Inflammatory macrophage treated with lipopolysaccharide for 1 hour (primary cell): ENCODE measurements at places on chromosomes 3 and 15.

GRCh38 chr3:66037330-66037985 is 1.3 kb downstream of the MAGI1 start:
- DNase-seq = no peak

DNA sequence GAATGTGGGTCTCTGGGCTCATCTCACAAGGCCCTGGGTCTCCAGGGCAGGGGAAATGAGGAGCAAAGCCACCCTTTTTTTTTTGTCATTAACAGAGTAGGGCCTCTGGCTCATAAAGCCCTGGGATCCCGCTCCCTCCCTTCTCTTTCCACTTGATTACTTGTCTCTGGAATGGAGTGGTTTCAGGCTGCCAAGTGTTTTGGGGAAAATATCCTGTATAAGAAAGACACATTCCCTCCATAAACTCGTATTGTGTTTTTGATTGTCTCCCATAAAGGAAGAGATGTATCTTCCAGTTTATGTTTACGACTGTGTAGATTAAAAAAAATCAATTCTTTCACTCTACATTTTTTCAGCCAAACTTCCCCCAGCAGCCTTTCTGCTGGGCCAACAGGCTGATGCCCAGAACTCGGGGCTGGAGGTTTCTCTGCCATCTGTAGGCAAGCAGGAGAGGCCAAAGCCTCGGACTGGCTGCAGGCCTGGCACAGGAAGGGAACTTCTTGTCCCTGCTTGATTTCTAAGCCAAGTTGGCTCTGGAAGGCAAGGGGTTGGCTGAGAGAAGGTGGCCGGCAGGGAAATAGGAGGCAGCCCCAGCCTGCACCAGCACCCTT is 49.4 kb upstream of the INSYN1 start:
- DNase-seq = no peak

GRCh38 chr3:80157546-80157945 is 389.7 kb upstream of the ROBO1 start:
- DNase-seq = no peak

DNA sequence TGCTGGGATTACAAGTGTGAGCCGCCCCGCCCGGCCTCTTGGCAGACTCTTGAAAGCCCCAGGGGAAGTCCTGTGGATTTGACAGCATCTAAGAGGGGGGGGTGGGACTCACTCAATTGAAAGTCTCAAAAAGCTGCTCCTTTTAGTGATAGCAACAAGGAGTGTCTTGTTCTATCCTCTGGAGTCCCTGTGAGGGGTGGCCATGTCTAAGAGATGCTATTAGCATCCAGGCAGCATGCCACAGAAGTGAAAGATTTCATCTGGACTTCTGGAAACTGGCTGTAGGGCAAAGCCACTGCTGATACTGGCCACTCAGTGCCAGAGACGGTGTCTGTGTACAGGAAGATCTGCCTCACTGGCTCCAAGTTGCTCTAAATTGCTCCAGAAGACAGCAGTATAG is 74.0 kb downstream of the DHX36 start:
- DNase-seq = no peak

GRCh38 chr3:65712140-65712539 is 326.6 kb downstream of the MAGI1 start:
- no peak for DNase-seq

DNA sequence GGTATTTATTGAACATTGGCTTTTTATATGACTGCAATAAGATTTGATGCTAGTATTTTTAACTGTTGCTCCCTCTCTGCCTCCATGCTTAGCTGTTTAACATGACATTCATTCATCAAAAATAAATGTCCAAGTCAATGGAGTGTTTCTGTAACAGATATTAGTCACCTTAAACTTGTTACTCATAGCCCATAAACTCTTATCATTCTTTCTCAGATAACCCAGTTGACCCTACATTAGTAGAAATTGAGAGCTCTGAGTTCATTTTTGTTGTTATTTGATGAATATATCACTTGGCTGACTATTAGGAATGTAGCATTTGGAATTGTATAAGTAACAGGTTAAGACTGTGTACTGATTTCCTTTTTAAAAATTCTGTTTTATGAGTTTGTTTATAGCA is 201.1 kb downstream of the UBE2E2 start:
- no peak for DNase-seq

DNA sequence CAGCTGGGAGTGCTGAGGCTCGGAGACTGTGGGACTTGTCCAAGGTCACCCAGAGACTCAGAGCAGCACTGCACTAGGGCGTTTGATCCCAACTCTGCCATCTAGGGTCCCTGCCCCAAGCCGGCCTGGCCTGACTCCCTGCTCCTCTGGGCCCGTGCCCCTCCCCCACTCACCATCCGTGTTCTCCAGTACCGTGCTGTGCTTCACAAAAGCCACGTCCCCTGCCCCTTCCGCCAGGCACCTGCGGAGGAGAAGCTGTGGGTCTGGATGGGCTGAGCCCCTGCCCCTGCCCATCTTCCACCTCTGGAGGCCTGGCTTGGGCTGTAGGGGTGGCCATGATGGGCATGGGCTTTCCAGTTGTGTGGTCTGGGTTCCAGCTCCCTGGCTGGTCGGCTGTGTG is 8.4 kb downstream of the MELTF start:
- no peak for DNase-seq

GRCh38 chr15:75114327-75114726 is 87.4 kb upstream of the C15orf39 start:
- DNase-seq = no peak

- DNase-seq = peak; percentile 52
These were observed 29.3 kb downstream of the BTD start for GRCh38 chr3:15630646-15631350.

DNA sequence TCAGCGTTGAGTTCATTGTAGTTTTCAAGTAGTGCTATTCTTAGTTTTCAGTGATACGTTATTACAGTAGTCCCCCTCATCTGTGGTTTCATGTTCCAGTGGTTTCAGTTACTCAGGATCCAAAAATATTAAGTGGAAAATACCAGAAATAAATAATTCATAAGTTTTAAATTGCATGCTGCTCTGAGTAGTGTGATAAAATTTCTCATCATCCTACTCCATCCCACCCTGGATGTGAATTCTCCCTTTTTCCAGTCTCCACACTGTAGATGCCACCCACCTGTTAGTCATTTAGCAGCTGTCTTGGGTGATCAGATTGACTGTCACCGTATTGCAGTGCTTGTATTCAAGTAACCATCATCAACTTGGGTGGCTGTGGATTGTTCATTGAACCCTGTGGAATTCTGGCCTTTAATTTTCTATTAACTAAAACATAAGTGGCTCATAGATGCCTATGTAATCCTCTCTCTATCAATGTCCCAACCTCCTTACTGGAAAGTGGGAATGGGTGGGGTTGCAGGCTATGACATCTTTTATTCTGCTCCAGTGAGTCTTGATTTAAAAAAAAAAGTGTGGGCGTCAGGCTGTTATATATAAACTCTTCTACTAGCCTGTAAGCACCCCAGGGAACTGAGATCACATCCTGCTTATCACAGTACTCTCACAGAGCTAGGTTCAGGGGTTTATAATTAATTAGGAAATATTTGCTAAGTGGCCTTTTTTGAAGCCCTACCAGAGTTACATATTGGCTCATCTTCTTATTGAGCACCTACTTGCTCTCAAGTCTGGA is 97.5 kb downstream of the CFAP20DC start:
- DNase-seq = no peak

GRCh38 chr3:138825336-138825735 is 9.4 kb downstream of the PIK3CB start:
- no peak for DNase-seq

DNA sequence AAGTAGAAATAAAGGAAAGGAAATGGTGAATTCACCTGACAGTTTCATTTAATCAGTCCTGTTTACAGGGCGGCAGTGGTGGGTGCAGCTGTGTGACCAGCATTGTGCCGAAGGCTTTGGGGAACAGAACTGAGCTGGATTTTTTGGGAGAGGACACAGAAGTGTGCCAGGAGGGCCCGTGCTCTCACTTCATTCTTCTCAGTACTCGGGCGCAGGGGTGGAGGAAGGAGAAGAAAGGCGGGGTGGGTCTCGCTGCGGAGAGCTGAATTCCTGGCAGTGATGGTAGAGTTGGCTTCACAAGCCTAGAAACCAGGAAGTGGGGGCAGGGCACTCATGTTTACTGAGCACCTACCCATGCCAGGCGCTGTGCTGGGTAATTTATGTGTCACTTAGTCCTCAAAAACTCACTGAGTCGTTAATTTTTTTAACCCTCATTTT is 64.6 kb downstream of the CRTC3 start:
- peak; percentile 73 for DNase-seq

DNA sequence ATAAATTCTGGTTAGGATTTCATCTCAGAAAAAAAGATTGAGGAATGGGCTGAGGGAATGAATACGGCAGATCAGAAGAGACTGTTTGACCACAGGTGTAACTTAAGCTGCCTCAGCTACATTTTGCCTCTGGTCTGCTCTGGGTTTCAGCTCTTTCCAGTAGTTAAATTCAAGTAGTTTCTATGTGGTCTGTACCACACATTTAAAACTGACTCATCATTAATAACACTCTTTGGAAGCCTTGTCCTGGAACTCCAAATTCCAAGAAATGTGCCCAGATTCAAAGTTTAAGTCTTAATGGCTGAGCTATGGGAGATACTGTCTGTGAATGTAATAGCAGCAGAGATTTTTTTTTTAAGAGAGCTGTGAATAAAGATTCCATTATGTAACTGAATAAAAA is 133.1 kb upstream of the IGSF10 start:
- no peak for DNase-seq

- DNase-seq = no peak
These were observed 3.7 kb upstream of the TF start for GRCh38 chr3:133742351-133743091.

DNA sequence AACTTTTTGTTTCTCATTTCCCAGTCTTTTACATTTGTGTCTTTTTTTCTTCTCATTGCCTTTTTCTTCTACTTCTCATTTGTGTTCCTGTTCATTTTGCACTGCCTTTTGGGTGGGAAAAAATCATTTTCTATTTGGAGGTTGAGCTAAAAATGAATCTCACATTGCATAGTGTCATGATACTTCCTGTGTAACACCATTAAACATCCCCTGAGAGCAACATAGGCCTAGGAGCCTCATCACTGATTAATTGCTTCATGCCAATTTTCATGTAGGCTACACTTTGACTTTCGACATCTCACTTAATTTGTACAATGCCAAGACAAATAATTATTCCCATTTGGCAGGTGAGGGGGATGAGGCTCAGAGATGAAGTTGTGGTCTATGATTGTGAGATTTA is 279.2 kb downstream of the EDEM1 start:
- peak; percentile 18 for DNase-seq

- no peak for DNase-seq
These were observed 39.4 kb downstream of the SH3BP5 start for GRCh38 chr3:15292765-15293522.

DNA sequence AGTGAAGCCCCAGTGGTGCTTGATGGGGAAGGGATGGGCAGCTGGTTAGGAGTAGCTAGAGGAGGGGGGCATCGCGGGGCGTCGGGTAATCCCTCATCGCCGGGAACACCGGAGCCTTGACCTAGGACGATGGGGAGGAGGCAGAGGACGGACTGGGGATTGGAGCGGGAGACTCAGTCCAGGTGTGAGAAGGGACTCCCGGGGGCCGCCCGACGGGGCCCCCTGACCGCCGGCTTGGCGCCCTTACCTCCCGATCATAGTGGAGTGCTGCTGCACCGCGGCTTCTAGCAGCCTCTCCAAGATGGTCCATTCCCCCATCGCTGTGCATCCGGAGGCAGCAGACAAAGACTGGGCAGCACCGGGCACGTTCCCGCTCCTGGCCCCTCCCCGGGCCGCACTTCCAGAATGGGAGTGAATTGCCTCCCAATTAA is 612 bp downstream of the GJD2 start:
- DNase-seq = no peak

GRCh38 chr15:39669241-39669640 is 88.4 kb downstream of the THBS1 start:
- DNase-seq = no peak

DNA sequence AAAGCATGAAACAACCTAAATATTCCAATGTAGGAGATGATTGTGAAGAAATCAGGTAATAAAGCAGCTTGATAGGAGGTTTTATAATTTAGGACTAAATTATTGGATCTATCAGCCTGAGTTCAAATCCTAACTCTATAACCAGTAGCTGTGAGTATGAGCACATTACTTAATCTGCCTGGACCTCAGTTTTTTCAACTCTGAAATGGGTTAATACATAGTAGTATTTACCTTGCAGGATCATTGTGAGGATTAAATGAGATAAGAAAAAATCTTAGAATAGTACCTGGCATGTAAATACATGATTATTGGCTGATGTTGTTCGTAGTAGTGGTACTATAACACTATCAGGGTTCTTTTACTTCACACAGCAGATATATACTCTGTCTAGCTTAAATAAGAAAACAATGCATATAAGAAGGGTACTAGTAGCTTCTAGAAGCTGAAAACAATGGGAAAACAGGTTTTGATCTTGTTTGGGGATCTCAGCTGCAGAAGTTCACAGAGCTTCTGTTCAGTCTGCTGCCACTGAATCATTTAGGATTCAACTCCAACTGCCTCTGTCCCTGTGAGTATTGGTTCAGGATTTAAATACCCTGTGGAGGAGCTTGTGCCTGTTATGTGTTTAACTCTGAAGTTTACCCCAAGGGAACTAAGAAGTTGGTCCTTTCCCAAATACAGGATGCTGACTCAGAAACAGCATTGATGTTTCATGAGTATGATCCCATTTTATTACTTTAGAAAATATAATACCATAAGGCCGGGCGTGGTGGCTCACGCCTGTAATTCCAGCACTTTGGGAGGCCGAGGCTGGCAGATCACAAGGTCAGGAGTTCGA is 34.2 kb downstream of the KAT2B start:
- no peak for DNase-seq

DNA sequence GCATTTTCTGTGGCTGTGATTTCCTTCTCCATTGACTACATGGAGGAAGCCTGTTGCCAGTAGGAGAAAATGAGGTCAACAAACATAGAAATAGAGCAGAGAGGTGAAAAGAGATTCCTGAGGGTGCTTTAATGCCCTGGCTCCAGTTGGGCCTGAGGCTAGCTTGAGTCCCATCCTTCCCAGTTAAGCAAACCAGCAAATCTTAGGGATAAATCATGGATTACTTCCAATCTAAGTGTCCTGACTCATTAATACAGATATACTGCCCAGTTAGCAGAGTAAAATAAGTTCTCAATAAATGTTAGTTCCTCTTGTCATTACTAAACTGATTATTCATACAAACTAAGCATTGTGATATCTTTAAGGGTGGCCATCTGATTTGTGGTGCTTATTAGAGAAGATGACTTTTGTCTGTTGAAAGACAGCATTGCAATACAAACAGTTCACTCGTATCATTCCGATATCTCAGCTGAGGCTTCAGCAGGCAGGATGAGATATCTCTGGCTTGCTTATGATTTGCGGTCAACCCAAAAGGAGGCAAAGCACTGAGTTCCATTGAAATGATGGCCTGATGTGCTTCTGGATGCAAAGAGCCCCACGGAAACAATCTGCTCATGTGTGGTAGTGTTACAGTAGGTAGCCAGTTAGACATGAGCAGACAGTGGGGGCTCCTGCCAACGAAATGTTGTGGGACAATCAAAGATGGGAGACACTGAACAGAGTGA is 6.6 kb upstream of the STARD5 start:
- DNase-seq = peak; percentile 31

- DNase-seq = no peak
These were observed 38.0 kb upstream of the ATP11B start for GRCh38 chr3:182755308-182755707.

- DNase-seq = no peak
These were observed 24.5 kb downstream of the LRRC3B start for GRCh38 chr3:26647078-26647477.
